ENCODE measurements at places on chromosomes 12 and 14. TPM values are rescaled to one million over a fixed set of nuclear protein-coding genes. Genes with fewer than 3 reads are reported as not detected.

The JPH4 gene
- not detected for total RNA-seq

The RBP5 gene
- not detected for total RNA-seq

The OR4K13 gene
- total RNA-seq, result not detected

The GUCY2C gene
- total RNA-seq, result not detected

The CISTR gene
- not detected for total RNA-seq

The PRR4 gene
- 4.4 TPM for total RNA-seq

The ENDOU gene
- total RNA-seq, result not detected

The P3H3 gene
- total RNA-seq, result 86.5 TPM

The HOXC12 gene
- total RNA-seq, result not detected

The KRT83 gene
- not detected for total RNA-seq

The SERPINA10 gene
- not detected for total RNA-seq

The KLHDC1 gene
- 5.8 TPM for total RNA-seq

The TSPAN9 gene
- 114 TPM for total RNA-seq

The SYT1 gene
- 1.7 TPM for total RNA-seq

The PRKD1 gene
- 6.6 TPM for total RNA-seq

The DGLUCY gene
- total RNA-seq, result 20.4 TPM

The ATF1 gene
- 32.2 TPM for total RNA-seq

The ZNF891 gene
- total RNA-seq, result 2.1 TPM

The COX6A1 gene
- 307 TPM for total RNA-seq

The SPIC gene
- total RNA-seq, result not detected

The TROAP gene
- 8.0 TPM for total RNA-seq

The PGAM5 gene
- 24.5 TPM for total RNA-seq

The AICDA gene
- total RNA-seq, result not detected

The RPL10L gene
- total RNA-seq, result not detected

The PLEKHG7 gene
- total RNA-seq, result not detected

The RPAP3 gene
- total RNA-seq, result 33.4 TPM

The TMEM121 gene
- 3.6 TPM for total RNA-seq

The NFATC4 gene
- total RNA-seq, result 223 TPM

The MIS18BP1 gene
- total RNA-seq, result 14.3 TPM

The PSME2 gene
- 91.8 TPM for total RNA-seq

The GYS2 gene
- not detected for total RNA-seq

The SRRM4 gene
- total RNA-seq, result not detected

The MANSC4 gene
- total RNA-seq, result not detected

The RNASE1 gene
- total RNA-seq, result not detected

The UBC gene
- total RNA-seq, result 1,279 TPM

The EFCAB11 gene
- 8.7 TPM for total RNA-seq

The RERGL gene
- total RNA-seq, result not detected

The KRT74 gene
- not detected for total RNA-seq

The BAG5 gene
- total RNA-seq, result 22.4 TPM

The ST8SIA1 gene
- 3.6 TPM for total RNA-seq

The GNG2 gene
- 3.9 TPM for total RNA-seq

The TBC1D30 gene
- 1.2 TPM for total RNA-seq

The SRGAP1 gene
- total RNA-seq, result 11.0 TPM

The C12orf42 gene
- not detected for total RNA-seq

The TAS2R8 gene
- 0.50 TPM for total RNA-seq

The L3HYPDH gene
- 31.9 TPM for total RNA-seq

The KITLG gene
- total RNA-seq, result 1.9 TPM

The CARMIL3 gene
- 0.31 TPM for total RNA-seq

The DTX3 gene
- 26.5 TPM for total RNA-seq

All from osteocyte (in vitro differentiated cells).